ENCODE measurements at places on chromosomes 7 and 10. TPM values are rescaled to one million over a fixed set of nuclear protein-coding genes. Genes with fewer than 3 reads are reported as not detected.

Gene KNDC1
- total RNA-seq, result 0.84 TPM

Gene OPALIN
- total RNA-seq, result not detected

Gene NUTM2A
- total RNA-seq, result 0.52 TPM

Gene MYL10
- total RNA-seq, result not detected

Gene CPA2
- 7,200 TPM for total RNA-seq

Gene VWDE
- 1.2 TPM for total RNA-seq

- H3K4me3 ChIP-seq, result peak overlapping the region; percentile 88
- H3K27ac ChIP-seq, result peak overlapping the region; percentile 99
Observed at GRCh38 chr10:50625649-50626132, 1.9 kb upstream of the SGMS1 start.

- no peak for DNase-seq
- H3K36me3 ChIP-seq, result no peaks in the 10 kb centered on the region
- no peak overlapping the region for H3K27ac ChIP-seq
- H3K27me3 ChIP-seq, result no peaks in the 10 kb centered on the region
- H3K4me1 ChIP-seq, result no peaks in the 10 kb centered on the region
- no peak overlapping the region for H3K4me3 ChIP-seq
Observed at GRCh38 chr10:55500931-55501559, 700.0 kb upstream of the PCDH15 start.

DNA sequence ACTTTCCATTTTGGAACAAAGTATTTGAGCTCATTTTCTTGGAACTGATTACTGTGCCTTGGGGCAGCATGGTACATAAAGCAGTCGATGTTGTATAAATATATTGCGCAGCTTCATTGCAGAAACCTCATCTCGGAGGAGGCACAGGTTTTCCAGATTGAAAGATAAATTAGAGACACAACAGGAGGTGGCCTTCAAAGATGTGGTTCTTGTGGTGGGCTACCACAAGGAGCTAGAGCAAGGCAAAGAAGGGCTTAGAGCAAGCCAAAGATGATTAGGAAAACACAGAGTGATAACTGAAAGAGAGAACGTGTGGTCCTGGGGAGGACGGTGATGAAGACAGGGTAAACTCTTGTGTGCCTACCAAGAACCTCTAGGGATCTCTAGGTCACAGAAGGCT lies 169.1 kb upstream of the TNS3 start:
- no peaks in the 10 kb centered on the region for H3K27me3 ChIP-seq
- H3K4me3 ChIP-seq, result no peak overlapping the region
- no peak for DNase-seq
- no peaks in the 10 kb centered on the region for H3K36me3 ChIP-seq
- no peaks in the 10 kb centered on the region for H3K4me1 ChIP-seq

DNA sequence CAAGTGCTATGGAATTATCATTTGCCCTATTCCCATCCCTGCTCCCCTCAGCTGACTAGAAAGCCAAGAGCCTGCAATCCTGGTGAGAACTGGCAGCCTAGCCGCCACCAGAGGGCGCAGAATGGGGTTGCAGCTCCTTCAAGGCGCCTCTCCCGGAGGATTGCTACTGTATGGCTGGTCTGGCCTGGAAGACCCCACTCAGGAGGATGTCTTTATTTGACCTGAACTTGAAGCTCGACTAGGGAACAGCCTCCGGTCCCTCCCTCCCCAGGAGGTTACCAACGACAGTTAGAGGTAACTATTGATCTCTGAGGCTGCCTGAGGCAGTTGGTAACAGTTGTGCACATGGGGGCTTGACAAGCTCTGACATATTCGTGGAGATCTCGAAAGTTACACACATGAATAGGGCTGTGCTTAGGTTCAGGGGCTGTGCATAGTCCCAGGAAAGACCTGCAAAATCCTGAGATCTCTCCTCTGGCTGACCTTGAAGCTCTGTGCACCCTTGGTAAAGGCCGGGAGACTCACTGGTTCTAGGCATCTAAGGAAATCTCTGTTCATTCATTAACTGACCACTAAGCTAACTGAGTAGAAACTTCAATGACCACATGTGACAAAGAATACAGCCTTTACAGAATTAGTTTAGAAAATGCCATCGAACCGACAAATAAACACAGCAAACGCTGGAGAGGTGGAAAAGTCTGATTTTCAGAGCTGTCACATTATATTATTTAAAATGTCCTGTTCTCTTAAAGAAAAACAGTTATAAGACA lies 65.7 kb downstream of the TSPAN12 start:
- no peak overlapping the region for H3K4me3 ChIP-seq
- H3K27me3 ChIP-seq, result no peaks in the 10 kb centered on the region
- DNase-seq, result peak; percentile 81
- no peak overlapping the region for H3K27ac ChIP-seq

GRCh38 chr7:69448071-69448470 lies 150.2 kb upstream of the AUTS2 start:
- no peaks in the 10 kb centered on the region for H3K4me1 ChIP-seq
- H3K4me3 ChIP-seq, result no peak overlapping the region
- DNase-seq, result no peak
- no peaks in the 10 kb centered on the region for H3K36me3 ChIP-seq
- H3K27me3 ChIP-seq, result no peaks in the 10 kb centered on the region

GRCh38 chr7:118944271-118944670 lies 719.8 kb downstream of the ANKRD7 start:
- no peak for DNase-seq
- H3K36me3 ChIP-seq, result no peaks in the 10 kb centered on the region
- no peak overlapping the region for H3K4me3 ChIP-seq
- no peak overlapping the region for H3K27ac ChIP-seq
- no peaks in the 10 kb centered on the region for H3K27me3 ChIP-seq
- no peaks in the 10 kb centered on the region for H3K4me1 ChIP-seq

- H3K27me3 ChIP-seq, result no peaks in the 10 kb centered on the region
- no peaks in the 10 kb centered on the region for H3K36me3 ChIP-seq
- no peaks in the 10 kb centered on the region for H3K4me1 ChIP-seq
- no peak for DNase-seq
Observed at GRCh38 chr10:78755877-78756455, 312.8 kb upstream of the ZMIZ1 start.

DNA sequence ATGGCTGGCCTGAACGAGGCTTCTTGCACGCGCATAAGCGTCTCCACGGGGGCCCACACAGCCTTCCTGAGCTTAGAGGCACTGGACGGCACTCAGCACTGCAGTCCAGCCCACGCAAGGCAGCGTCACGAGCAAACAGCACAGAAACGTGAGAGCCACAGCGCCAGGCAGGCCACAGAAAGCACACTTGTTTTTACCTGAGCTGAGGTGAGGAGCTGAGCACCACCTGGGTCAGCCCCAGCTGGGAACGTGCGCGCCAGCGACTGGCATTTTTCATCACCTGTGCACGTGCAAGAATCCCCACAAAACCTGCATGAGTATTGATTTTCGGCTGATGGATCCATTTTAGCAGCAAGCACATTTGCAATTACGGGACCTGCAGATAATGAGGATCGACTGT lies 26.7 kb downstream of the IQCE start:
- H3K4me1 ChIP-seq, result no peaks in the 10 kb centered on the region
- H3K4me3 ChIP-seq, result no peak overlapping the region
- H3K36me3 ChIP-seq, result peaks cover 9% of the 10 kb centered on the region
- H3K27ac ChIP-seq, result no peak overlapping the region

- no peaks in the 10 kb centered on the region for H3K27me3 ChIP-seq
- no peaks in the 10 kb centered on the region for H3K36me3 ChIP-seq
- no peak overlapping the region for H3K4me3 ChIP-seq
- DNase-seq, result peak; percentile 21
Observed at GRCh38 chr7:155425887-155426286, 32.0 kb upstream of the EN2 start.

- no peaks in the 10 kb centered on the region for H3K27me3 ChIP-seq
- no peaks in the 10 kb centered on the region for H3K36me3 ChIP-seq
- no peak overlapping the region for H3K4me3 ChIP-seq
- no peak overlapping the region for H3K27ac ChIP-seq
Observed at GRCh38 chr7:110875346-110875745, 215.6 kb upstream of the LRRN3 start.

- peaks cover 41% of the 10 kb centered on the region for H3K4me1 ChIP-seq
- no peaks in the 10 kb centered on the region for H3K36me3 ChIP-seq
- no peak overlapping the region for H3K4me3 ChIP-seq
- DNase-seq, result peak; percentile 51
- H3K27me3 ChIP-seq, result no peaks in the 10 kb centered on the region
- H3K27ac ChIP-seq, result peak overlapping the region; percentile 30
Observed at GRCh38 chr10:59006511-59007306, 169.7 kb upstream of the PHYHIPL start.

DNA sequence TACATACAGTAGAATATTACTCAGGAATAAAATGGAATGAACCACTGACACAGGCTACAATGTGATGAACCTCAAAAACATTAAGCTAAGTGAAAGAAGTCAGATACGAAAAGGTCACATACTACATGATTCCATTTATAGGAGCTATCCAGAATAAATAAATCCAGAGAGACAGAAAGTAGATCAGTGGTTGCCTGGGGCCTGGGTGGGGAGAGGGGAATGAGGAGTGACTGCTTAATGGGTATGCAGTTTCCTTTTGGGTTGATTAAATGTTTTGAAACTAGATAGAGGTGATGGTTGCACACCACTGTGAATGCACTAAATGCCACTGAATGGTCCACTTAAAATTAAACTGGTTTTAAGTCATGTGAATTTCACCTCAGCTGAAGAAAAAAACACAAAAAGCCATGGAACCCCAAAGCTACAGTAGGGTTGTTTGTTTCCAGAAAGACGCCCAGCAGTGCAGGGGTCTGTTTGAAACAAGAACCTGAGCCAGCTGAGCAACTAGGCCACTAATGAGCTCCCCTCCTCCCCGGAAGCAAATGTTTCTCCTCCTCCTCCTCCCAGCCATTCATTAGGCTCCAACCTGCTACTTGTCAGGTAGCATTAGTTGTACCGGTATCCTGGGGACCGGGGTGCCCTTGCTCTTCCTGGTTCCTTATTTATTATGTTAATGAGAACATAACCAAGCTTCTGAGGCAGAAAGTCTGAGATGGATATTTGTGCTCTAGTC lies 168.4 kb downstream of the EVX1 start:
- H3K36me3 ChIP-seq, result no peaks in the 10 kb centered on the region
- no peak overlapping the region for H3K4me3 ChIP-seq
- no peaks in the 10 kb centered on the region for H3K27me3 ChIP-seq
- no peak for DNase-seq
- H3K27ac ChIP-seq, result no peak overlapping the region
- H3K4me1 ChIP-seq, result no peaks in the 10 kb centered on the region

- H3K4me1 ChIP-seq, result no peaks in the 10 kb centered on the region
Observed at GRCh38 chr10:112208997-112209396, 25.4 kb upstream of the GPAM start.

- H3K27me3 ChIP-seq, result no peaks in the 10 kb centered on the region
- H3K4me3 ChIP-seq, result no peak overlapping the region
- H3K27ac ChIP-seq, result no peak overlapping the region
- H3K36me3 ChIP-seq, result no peaks in the 10 kb centered on the region
Observed at GRCh38 chr7:106840342-106840741, 24.7 kb upstream of the PIK3CG start.

All from pancreas (tissue), 10 donors.